Stimulated activated CD4-positive, alpha-beta T cell treated with anti-CD3 and anti-CD28 coated beads, Interleukin-4, amount 100 ng/mL, for 1 hour (primary cell): ENCODE measurements at places on chromosomes 6 and 20.

GRCh38 chr6:154161689-154162088, 122.6 kb downstream of the OPRM1 start:
- no peak for DNase-seq

DNA sequence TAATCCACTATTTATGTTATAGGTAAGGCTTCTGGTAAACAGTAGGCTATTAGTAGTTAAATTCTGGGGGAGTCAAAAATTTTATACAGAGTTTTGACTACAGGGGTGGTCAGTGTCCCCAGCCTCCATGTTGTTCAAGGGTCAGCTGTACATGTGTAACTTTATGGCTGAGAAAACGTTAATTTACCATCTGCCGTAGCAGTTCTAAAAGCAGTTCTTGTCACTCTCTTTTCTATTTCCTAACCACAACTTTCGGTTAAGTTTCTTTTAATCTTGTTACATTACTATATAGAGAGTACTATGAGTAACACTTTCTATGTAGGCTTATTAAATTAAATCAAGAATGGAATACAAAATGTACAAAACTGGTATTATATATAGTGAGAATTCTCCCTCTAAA, 21.6 kb upstream of the KIF6 start:
- DNase-seq, result no peak

DNA sequence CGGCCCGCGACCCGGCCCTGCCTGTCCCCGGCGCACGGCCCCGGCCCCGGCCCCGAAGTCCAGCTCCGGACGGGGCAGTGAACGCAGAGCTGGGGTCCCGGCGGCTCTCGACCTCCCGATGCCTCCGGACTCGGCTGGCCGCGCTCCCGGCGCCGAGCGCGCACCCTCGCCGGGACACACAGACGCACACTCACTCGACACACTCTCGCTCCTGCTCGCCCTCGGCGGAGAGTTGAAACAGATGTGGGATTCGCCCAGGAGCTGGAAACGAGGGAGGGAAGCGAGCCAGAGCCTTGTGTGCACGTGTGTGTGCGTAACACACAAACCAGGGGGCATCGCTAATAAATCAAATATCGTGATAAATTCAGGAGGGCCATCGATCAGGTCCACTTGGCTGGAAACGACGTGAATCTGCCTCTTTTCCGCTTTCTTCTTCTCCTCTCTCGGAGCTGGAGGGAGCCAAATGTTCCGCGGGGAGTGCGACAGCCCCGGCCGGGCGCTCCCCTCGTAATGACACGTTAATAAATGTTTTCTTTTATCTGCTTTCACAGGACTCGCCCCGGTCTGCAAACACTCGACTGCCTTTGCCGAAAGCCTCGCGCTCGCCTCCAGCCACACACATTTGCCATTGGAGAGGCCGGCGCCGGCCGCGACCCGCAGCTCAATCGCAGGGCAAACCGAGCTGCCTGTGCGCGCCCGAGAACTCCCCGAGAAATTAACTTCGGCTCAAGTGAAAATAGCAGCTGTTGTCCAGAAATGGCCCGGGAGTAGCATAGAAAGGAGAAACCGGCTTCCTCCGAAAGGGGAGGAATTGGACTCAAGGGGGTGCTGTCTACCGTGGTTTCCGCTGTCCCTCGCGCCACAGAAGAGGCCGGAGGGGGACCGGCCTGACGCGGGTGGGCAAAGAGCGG, 828 bp upstream of the SULF2 start:
- DNase-seq, result no peak

GRCh38 chr6:35046862-35047261, 94.3 kb downstream of the TCP11 start:
- DNase-seq, result no peak

- no peak for DNase-seq
These were observed 16.0 kb downstream of the UQCC2 start for GRCh38 chr6:33695451-33695887.
